Pancreas (tissue), 10 donors: ENCODE measurements at places on chromosomes 3 and 15. TPM values are rescaled to one million over a fixed set of nuclear protein-coding genes. Genes with fewer than 3 reads are reported as not detected.

The ACTRT3 gene
- total RNA-seq = 0.75 TPM

The GLDN gene
- 0.67 TPM for total RNA-seq

The ADGRG7 gene
- not detected for total RNA-seq

The LRRC2 gene
- 1.4 TPM for total RNA-seq

The TM6SF1 gene
- total RNA-seq = 0.79 TPM

The ADAMTS17 gene
- 6.9 TPM for total RNA-seq

The DPH3 gene
- total RNA-seq = 4.1 TPM

The SOX14 gene
- not detected for total RNA-seq

The GRIP2 gene
- total RNA-seq = 0.51 TPM

The ACKR2 gene
- 1.6 TPM for total RNA-seq

The CHRM5 gene
- total RNA-seq = not detected

The EPHB3 gene
- 17.3 TPM for total RNA-seq

The CPLX3 gene
- total RNA-seq = not detected

The PIAS1 gene
- 14.7 TPM for total RNA-seq

The MESP2 gene
- total RNA-seq = 0.16 TPM

The SAMD7 gene
- not detected for total RNA-seq

The SYNPR gene
- total RNA-seq = not detected

The RTP4 gene
- total RNA-seq = 5.5 TPM

The TGM4 gene
- total RNA-seq = not detected

The SLC9A9 gene
- 5.9 TPM for total RNA-seq

The CCR9 gene
- not detected for total RNA-seq

The ISLR2 gene
- total RNA-seq = 0.09 TPM

The LCMT2 gene
- 2.2 TPM for total RNA-seq

The SLC12A6 gene
- total RNA-seq = 2.5 TPM

The MYO1E gene
- 81.1 TPM for total RNA-seq

The GABRR3 gene
- not detected for total RNA-seq

The BUB1B gene
- not detected for total RNA-seq

The SPINT1 gene
- total RNA-seq = 39.6 TPM

The CADM2 gene
- 0.28 TPM for total RNA-seq

The BFSP2 gene
- total RNA-seq = not detected
